ENCODE measurements at places on chromosomes 3 and 15.

- DNase-seq, result no peak
Observed at GRCh38 chr3:94349310-94349878, 286.5 kb downstream of the NSUN3 start.

GRCh38 chr3:190305406-190305805 is 16.8 kb downstream of the CLDN1 start:
- DNase-seq, result no peak

DNA sequence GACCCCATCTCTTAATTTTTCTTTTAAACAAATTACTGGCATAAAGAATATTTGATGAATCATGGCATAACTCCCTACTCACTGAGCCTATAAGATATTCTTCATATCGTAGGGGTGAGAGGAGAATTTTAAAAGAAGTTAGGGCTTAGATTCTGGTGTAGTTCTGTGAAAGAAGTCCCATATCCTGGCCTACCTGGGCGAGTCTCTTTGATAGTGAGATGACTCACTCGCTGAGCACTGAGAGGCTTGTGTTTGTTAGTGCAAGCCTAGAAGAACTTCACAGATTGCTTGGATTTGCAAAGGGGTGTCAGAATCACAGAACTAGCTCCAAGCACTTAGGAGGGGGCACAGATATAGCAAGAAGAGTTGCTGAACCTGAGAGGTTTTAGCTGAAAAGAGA is 133.8 kb upstream of the TMC3 start:
- no peak for DNase-seq

GRCh38 chr3:177725165-177725564 is 527.9 kb upstream of the TBL1XR1 start:
- DNase-seq, result no peak

DNA sequence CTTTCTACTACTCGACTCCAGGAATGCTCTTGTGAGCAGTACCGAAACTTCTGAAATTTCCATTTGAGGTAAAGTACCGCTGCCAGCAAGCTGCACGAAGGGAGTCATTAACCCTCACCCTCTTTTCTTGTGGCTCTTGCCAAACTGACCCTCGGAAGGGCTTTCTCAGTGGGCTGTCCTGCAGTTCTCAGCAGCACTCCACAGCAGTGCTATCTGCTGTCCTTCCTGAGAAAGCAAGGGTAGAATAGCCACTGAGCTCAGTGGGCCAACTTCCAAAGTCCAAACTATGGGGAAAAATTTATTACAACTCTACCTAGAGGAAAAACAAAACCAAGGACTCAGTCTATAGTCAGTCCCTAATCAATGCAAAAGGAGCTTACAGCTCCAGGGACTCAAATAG is 38.5 kb upstream of the COL8A1 start:
- no peak for DNase-seq

DNA sequence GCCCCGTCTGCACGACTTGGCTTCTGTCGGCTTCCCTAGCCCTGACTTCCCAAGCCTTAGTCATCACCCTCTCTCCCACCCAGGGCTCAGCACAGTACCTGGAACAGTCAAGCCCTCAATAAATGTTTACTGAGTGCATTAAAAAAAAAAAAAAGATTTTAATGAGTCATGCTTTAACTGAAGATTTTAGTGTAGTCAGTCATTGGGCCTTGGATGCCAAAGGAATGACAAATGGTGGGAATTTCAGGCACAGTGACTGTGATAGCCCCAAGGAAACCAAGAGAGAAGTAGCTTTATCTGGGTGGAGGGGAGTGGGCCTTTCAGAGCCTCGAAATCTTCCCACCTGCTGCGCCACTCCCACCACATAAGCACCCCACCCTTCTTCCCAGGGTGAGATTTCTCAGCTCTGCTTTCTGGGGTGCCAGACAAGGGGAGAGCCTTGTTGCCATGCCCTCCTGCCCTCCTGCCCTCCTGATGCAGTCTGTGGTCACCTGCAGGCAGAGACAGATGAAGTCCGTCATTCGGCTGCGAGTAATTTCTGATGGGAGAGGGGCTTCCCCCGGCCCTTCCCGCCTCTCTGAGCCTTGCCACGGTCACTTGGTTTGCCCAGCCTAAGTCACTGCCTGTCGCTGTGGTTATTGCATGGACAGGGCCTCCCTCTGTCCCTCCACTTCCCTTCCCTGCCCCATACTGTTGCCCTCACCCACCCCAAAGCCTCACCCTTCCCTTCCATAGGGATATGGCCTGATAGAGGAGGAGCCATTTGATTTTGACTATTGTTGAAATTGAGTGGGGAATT is 41.8 kb downstream of the SMAD3 start:
- DNase-seq, result peak; percentile 99

DNA sequence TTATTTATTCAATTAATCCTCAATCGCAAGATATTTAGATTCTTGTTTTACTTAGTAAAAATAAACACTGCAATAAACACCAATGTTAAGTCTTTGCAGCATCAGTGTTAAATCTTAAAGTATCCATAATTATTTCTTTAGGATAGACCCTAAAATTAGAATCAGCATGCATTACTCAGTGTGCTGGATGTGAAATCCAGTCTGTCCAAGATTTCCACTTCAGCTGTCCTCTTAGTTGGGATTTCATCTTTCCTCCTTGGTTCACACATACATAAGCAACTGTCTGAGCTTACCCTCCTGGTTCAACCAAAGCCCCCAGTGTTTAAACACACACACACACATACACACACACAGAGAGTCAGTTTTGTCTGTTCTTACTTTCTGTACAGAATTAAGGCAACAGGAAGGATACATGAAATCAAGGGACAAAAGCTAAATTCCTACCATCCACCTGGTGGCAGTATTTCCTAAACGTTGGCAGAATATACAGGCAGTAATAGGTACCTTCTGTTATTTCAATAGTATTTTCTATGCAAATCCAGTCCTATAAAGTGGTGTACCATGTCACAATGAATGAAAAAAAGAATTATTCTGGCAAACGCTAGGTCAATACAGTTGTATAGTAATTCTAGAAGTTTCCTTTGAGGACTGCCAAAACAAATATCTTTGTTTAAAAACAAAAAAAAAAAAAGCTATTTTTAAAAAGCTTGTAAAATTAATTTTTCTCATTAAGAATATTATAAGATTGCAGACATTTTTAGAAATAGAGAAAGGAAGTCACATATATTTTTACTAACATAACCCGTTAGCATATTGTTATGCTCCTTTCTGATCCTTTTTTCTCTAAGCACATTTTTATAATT is 27.3 kb upstream of the DMXL2 start:
- DNase-seq, result peak; percentile 83

GRCh38 chr3:197802779-197803459 is 11.9 kb downstream of the LRCH3 start:
- no peak for DNase-seq

DNA sequence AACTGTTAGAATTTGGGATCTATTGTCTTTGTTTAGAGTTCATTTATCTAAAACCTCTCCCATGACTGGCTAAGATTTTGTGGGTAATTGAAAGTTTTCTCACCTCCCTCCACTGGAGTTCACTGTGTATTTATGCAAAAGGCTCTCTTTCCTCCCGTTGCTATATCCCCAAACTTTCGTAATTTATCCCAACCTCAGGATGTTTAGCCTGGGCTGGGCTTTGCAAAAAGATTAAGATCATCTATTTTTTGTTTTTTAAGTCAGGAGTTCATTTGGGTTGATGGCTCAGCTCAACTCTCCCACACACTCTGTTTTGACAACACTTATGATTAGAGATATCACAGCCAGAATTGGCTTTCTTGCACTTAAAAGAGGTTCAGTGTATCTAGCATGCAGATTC is 27.0 kb downstream of the SUCNR1 start:
- DNase-seq, result peak; percentile 80

DNA sequence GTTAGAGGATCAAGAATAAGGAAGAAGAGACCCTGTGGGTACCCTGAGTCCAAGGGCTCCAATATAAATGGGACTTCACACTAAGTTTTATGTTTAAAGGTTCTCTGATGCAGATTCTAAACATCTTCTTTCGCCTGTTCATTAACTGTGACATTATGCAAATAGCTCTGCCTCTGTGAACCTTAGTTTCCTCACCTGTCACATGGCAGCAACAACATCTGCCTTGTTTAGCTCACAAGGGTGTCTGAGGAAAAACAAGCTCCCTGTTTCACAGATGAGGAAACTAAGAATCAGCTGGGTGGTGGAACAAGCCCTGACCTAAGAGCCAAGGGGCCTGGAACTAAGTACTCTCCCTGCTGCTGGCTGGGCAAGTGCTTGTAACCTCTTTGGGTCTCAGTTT is 40.8 kb downstream of the GOLGA6L1 start:
- no peak for DNase-seq

- DNase-seq, result no peak
Observed at GRCh38 chr3:5456199-5456598, 268.7 kb downstream of the EDEM1 start.

DNA sequence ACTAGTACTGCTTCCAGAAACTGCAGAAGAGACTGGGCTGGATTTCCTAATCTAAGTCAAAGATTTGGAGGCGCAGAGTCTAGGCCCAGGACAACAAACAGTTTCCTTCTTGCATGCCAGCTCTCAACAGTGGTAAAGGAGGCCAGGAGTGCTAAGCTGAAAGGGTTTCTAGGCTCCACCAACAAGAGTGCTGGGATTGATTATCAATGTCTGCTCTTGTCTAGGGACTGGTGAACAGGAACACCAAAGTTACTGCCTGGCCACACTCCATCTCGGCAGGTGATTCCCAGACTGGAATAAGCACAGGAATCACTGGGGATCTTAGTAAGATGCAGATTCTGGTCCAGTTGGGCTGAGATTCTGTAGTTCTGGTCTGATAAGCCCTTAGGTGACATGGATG is 22.8 kb upstream of the FGD5 start:
- DNase-seq, result no peak

DNA sequence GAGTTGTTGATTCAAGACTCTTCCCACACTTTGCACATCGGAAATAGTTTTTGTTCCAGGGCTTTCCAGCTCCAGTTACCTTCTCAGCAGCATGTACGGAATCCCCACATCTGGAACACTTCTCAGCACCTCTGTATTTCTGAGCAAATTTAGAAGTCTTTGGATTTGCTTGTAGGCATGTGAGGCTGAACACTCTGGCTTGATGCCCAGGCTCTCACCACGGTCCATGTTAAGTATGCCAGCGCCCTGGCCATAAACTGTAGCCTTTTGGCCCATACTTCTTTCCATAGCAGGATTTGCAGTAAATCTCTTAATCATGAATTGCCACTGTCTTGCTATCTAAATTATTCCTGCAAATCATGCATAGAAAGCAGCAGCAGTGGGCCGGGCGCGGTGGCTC is 24.4 kb downstream of the ATP2C1 start:
- DNase-seq, result no peak

DNA sequence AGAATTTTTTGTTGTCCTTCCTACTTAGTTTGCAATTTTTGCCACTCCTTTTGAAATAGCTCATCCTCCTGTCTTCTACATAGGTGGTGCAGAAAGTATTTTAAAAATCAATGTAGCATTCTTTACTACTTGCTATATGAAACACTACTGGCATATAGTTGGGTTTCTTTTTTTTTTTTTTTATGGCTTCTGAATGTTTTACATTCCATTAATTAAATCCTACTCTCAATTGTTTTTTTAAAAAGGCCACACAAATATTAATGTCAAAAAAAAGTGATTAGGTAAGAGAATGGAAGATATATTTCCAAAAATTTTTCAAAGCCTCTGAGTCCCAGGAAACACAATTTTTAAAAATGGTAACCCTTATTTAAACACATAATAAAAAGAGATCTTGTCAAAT is 262.6 kb downstream of the MAGI1 start:
- DNase-seq, result no peak

Data from fibroblast of villous mesenchyme (primary cell).